ENCODE measurements at places on chromosomes 2 and 18.

DNA sequence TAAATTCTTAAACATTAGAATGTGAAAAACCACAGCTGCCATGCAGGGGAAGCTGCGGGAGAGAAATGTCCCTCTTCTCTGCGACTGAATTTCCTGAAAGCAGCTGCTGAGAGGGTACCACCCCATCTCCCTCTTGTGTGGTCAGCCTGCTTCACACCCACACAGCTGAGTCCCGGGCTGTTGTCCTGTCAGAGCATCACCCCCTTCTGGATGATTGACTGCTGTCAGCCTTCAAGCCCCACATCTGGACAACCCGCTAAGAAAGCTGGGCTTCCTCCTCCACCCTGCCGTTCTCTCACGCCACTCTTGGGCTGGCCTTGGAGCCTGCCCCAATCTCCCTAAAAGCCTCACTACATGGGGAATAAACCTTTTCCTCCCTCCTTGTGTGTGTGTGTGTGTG, 26.0 kb downstream of the SH3YL1 start:
- no peak for DNase-seq

DNA sequence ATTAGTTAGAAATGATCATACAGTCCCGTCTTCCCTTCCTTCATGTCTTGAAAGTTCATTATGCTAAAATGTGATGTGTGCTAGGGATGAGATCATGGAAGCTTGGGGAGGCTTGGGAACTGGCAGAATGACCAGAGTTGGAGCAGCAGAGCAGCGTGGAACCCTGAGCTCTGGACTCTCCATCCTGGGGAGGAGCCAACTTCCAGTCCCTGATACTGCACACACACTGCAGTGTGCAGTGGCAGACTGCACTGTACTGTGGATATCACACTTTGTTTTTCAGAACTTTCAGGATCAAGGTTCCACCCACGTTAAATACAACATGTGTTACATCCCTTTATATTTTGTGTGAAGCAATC, 27.3 kb upstream of the GREB1 start:
- DNase-seq: no peak

- DNase-seq: no peak
These were observed 139.4 kb upstream of the GLI2 start for GRCh38 chr2:120596191-120596811.

- DNase-seq: no peak
These were observed 207.0 kb upstream of the HAAO start for GRCh38 chr2:42999391-42999841.

- DNase-seq: no peak
These were observed 80.5 kb downstream of the NRXN1 start for GRCh38 chr2:50951437-50951836.

DNA sequence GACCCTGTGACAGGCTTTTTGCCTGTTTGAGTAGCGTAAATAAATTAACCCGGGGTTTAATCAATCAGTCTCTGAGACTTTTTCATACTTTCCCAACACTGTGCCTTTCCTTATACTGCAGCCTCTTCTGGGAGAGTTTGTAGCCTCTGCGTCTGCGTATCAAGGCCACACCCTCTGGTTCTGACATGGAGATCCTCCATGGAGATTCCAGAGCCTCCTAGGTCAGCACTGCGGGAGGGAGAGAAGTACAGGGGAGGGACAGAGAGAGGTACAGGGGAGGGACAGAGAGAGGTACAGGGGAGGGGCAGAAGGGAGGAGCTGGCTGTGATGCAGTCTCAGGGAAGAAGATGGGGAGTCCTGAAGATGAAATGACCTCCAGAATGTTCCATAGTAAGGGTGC, 166.0 kb downstream of the ARL4C start:
- DNase-seq: no peak

DNA sequence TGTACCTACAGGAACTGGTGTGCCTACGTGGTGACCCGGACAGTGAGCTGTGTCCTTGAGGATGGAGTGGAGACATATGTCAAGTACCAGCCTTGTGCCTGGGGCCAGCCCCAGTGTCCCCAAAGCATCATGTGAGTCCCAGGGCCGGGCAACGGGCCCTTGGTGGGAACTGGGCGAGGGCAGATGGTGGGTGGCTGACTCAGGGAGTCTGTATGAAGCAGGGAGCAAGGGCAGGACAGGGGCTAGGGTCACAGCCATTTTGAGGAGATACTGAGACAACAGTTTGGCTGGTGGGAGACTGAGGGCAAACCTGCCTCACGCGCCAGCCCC, 1.7 kb downstream of the EMILIN1 start:
- no peak for DNase-seq

DNA sequence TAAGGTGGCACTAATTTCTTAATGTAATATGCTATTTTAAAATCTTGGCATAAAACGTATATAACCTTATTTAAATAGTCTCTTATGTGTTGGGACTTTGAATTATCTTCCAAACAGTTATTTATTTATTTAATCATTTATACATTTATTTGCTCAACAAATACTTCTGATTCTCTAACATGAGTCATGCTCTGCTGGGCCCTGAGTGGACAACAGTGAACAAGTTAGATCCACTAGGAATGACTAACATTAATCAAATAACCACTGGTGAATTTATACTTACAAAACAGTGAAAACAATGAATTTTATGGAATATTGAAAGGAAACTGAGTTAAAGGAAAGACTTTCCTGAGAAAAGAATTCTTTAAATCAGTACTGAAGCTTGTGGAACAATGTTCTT, 1257.2 kb upstream of the CHAC2 start:
- DNase-seq: no peak

GRCh38 chr2:5969303-5969702, 277.1 kb downstream of the SOX11 start:
- peak; percentile 100 for DNase-seq

- DNase-seq: no peak
These were observed 25.2 kb upstream of the CYTIP start for GRCh38 chr2:157468931-157469708.

GRCh38 chr2:30354621-30355020, 92.4 kb upstream of the LCLAT1 start:
- no peak for DNase-seq

- DNase-seq: no peak
These were observed 1.6 kb upstream of the SFTPB start for GRCh38 chr2:85669549-85669948.

- DNase-seq: no peak
These were observed 158.7 kb downstream of the VWC2L start for GRCh38 chr2:214569419-214570035.

DNA sequence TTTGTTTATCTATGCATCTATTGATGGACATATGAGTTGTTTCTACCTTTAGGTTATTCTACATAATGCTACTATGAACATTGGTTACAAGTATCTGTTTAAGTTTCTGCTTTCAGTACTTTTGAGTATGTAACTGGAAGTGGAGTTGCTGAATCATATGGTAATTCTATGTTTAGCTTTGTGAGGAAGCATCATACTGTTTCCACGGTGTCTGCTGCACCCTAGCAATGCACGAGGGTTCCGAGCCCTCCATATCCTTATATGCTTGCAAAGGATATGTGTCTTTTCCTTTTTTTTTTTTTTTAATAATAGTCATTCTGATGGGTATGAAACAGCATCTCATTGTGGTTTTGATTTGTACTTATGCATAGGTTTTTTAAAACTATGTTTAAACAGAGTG, 83.7 kb downstream of the FMNL2 start:
- DNase-seq: no peak

DNA sequence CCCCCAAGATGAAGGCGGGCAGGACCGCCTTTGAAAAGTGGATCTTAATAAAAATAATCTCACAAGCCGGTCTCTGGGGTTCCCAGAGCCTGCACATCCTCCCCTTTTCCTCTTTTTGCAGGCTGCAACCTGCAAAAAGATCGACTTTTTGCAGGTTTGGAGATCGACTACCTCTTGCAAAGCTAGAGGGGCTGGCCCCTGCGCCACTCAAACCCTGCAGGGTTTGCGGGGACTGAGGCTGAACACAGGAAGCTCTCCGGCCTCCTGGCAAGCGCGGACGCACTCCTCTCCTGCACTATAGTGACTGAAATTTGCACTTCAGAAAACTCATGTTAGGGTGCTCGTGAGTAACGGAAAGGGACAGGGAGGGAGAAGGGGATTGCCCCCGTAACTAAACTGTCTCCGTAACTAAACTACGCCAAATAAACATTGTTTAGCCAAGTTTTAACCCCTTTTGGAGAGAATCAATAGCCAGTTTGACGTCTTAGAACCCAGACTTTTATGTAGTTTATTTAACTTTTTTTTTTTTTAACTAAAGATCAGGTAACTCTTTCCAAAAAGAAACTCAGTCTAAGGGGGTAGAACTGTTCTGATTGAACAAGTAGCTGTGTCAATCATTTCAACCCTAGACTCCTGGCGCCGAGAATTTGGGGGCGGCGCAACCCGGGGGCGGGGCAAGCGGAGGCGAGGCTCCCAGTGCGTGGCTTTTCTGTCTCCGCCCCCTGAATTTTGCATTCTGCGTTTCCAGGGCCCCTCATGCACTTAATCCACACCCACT, 2.5 kb downstream of the IGFBP5 start:
- peak; percentile 91 for DNase-seq

All from NCI-H524 (cell line).